Stimulated activated CD4-positive, alpha-beta T cell treated with anti-CD3 and anti-CD28 coated beads, Interleukin-12 subunit alpha, Interleukin-12 subunit beta, amount 100 ng/mL, for 4 hours (primary cell): ENCODE measurements at places on chromosomes 5 and 9.
A peak's percentile ranks its signal among the peaks of the same experiment; 100 is the strongest.

- DNase-seq = no peak
Measured at GRCh38 chr5:145939540-145940065, 3.2 kb downstream of the SH3RF2 start.

DNA sequence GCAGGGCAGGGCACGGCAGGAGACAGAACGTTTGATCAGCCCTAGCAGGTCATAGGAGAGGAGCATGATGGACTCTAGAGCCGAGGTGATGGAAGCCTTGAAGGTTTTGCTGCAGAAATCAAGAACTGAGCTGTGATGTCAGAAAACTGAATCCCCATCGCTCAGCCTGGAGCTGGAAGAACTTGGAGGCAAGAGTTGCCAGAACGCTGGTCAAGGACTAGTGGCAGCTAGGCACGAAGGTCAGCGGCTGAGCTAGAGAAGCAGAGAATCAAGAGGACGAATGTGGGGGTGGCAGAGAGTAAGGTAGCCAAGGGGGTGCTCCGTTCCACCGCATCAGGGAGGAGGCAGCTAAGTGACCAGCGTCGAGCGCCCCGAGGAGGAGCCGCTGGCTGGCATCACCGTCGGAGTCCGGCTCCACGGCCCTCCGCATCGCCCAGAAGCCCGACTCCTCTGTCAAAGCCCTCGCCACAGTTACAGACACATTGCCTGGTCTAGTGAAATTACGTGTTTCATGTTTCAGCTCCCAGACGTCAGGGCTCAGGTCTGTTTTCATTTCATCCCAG is 1.2 kb upstream of the GALNT10 start:
- DNase-seq = no peak

DNA sequence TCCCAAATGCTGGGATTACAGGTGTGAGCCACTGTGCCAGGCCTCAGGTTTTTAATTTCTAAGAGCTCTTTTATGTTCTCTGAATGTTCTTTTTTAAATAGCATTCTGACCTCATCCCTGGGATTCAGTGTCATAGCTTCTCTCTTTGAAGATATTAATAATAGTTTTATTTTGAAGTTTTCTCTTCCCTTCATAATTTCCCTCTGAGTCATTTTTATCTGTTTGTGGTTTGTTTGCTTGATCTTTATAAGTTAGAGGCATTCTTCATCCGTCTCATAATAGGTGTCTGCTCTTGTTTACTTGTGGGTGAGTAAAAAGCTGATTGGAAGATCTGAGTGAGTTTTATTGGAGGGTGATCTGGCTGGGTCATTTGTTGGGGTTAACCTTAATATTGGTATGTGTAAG is 12.5 kb upstream of the MAMDC2 start:
- no peak for DNase-seq

- DNase-seq = no peak
Measured at GRCh38 chr5:27814983-27815382, 776.6 kb upstream of the CDH9 start.

DNA sequence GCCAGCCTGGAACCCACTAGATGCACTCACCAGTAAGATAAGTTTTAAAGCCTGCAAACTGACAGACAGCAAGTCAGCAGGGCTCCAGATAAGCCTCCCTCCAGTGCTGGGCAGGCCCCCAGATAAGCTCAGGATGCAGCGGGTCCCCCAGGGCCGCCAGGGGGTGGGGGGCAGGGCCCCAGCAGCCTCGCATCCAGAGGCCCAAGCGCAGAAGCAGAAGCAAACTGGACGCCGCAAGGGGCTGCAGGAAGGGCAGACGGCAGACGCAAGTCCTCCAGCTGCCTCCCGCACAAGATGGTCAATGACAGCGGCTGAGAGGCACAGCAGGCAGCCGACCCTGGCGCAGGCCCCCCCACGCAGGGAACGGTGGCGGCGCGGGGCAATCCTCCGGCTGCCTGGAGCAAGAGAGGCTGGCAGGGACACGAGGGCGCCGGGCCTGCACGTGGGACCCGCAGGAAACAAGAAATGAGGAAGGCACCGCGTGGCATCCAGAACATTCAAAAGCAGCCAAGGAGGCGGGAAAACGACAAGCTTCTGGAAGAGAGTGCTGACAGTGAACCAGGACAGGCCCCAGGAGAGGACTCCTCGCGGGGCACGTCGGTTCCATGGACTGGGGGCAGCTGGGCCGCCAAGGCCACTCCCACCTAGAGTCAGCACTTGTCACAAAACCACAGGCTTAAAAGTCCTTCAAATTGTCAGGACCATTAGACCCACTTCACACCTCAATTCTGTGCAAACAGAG is 49.8 kb downstream of the ROR2 start:
- no peak for DNase-seq

DNA sequence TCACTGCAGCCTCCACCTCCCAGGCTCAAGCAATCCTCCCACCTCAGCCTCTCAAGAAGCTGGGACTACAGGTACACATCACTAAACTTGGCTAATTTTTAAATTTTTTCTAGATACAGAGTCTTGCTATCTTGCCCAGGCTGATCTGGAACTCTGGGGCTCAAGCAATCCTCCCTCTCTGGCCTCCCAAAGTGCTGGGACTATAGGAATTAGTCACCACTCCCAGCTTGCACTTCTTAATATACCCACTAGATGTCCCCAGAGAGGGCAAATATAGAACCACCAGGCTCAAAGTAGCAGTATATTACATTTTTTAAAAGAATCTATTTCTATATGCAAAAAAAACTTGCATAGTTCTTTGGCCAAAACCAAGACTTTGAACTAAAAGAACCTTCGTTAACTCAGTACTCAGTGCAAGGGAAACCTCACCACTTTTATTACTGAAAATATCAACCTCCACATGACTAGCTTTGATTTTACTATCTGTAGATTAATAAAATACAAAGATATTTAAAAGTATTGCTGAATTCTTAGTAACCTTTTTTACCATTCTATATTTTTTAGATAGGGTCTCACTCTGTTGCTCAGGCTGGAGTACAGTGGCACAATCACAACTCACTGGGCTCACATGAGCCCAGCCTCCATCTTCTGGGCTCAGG is 25.8 kb upstream of the HSD17B3 start:
- DNase-seq = peak; percentile 21

DNA sequence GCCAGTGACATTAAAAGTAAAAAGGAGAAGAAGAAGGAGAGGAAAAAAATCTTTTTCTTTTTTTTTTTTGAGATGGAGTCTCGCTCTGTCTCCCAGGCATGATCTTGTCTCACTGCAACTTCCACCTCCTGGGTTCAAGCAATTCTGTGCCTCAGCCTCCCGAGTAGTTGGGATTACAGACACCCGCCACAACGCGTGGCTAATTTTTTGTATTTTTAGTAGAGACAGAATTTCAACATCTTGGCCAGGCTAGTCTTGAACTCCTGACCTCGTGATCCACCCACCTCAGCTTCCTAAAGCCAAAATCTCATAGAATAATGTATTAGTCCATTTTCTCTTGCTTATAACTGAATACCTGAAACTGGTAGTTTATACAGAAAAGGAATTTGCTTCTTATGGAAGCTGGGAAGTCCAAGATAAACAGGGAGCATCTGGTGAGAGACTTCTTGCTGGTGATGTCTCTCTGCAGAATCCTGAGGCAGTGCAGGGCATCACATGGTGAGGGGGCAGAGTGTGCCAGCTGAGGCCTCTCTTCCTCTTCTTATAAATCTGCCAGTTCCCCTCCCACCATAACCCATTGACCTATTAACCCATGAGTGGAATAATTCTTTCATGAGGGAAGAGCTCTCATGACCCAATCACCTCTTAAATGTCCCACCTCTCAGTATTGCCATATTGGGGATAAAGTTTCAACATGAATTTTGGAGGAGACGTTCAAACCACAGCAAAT is 466.3 kb downstream of the GADD45G start:
- DNase-seq = no peak

DNA sequence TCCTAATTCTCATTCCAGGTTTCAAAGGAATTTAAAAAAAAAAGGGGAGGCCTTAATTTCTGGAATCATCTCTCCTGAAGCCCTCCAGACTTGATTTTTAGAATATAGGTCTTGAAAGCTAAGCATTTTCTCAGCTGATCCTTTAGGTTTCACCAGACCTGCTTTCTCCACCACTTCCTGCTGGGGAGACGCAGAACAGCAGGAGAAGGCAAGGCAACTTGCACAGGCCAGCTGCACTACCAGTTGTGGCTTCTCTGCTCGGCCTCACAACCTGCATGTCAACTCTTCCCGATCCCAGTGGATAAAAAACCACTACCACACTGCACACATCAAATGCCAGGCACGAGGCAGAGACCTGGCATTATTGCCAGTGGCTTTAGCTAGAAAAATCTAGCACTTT is 119.8 kb downstream of the SIL1 start:
- DNase-seq = no peak

- no peak for DNase-seq
Measured at GRCh38 chr5:6705088-6705487, 8.1 kb upstream of the TENT4A start.

GRCh38 chr5:101658433-101658832 is 637.7 kb downstream of the SLCO4C1 start:
- DNase-seq = no peak

DNA sequence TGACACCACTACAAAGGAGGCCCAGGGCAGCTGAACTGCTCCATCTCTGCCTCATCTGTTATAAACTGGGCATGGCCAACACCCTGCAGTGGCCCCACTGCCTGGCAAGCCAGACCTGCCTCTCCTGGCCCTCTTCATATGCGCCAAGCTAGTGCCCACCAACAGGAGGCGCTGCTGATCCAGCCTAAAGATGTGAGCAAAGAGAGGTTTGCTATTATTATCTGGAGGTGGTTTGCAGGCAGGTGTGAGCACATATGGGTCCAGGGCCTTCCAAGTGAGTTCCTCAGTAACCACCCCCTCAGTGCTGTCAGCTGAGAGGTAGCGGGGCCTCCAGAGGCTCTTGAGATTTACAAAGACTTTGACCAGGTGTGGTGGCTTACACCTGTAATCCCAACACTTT is 232.2 kb downstream of the SYK start:
- DNase-seq = peak; percentile 75

DNA sequence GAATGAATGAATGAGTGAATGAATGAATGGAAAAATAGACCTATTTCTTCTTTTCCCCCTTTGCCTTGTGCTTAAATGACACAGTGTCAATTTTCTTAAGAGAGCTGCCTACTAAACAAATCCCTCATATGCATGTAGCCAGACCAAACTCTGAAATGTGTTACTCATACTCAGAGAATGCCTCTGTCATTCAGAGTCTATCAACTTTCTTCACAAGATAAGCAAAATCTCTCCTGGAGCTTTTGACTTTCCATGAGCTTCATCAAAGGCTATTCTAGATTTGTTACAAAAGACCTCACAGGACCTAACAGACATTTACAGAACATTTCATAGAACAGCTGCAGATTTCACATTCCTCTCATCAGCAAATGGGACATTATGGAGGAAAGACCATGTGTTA is 275.7 kb upstream of the MSX2 start:
- DNase-seq = no peak

DNA sequence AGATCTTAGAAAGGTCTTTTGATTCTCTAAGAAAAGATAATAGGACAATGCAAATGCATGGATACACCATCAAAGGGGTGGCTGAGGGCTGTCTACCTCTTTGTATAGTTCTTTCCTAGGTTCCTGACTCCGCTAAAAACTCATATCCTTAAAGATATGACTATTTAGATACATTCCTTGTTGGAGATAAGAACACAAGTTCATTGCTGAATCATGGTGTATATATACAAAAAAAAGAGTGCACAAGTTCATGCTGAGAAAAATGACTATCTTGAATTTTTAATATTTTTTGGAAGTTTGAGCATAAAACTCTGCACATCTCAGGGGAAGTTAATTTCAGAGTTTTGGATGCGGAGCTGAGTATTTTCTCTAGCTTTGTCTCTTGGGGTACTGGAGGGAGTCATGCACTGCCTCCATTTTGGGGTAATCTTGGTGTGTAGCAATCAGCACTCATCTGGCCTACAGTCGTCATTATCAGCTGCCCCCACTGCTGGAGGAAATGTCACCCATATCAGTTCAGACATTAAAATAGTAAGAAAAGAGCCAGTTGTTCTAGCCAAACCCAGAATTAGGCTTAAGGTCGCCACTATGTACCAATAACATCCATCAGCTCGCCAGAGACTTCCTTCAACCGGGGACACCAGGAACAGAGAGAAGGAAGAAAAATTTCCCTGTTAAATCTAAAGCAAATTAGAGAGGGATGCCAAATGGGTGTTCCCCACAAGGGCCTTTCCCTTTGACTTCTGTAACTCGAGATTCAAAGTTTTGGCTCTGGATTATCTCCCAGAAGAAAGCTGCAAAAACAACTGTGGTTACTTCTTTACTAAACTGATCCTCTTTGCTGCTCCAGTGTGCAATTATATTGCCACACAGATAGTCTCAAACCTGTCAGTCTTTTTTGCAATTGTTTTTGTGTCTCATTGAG is 49.0 kb downstream of the PTTG1 start:
- DNase-seq = no peak

GRCh38 chr5:124803617-124804323 is 57.3 kb upstream of the ZNF608 start:
- DNase-seq = no peak
